ENCODE measurements at places on chromosomes 16 and 17. TPM values are rescaled to one million over a fixed set of nuclear protein-coding genes. Genes with fewer than 3 reads are reported as not detected.

- no peaks in the 10 kb centered on the region for H3K36me3 ChIP-seq
- H3K27ac ChIP-seq = no peak overlapping the region
- peaks cover 7% of the 10 kb centered on the region for H3K4me1 ChIP-seq
- H3K27me3 ChIP-seq = no peaks in the 10 kb centered on the region
These were observed 2.4 kb upstream of the PERCC1 start for GRCh38 chr16:1428511-1428910.

Gene FAAP100
- polyA plus RNA-seq = 18.7 TPM

Gene E4F1
- 20.4 TPM for polyA plus RNA-seq

GRCh38 chr16:81818568-81818896, 39.4 kb downstream of the PLCG2 start:
- H3K27me3 ChIP-seq = no peaks in the 10 kb centered on the region
- H3K4me1 ChIP-seq = no peaks in the 10 kb centered on the region
- no peak for DNase-seq
- peak overlapping the region; percentile 62 for H3K27ac ChIP-seq
- no peaks in the 10 kb centered on the region for H3K36me3 ChIP-seq

DNA sequence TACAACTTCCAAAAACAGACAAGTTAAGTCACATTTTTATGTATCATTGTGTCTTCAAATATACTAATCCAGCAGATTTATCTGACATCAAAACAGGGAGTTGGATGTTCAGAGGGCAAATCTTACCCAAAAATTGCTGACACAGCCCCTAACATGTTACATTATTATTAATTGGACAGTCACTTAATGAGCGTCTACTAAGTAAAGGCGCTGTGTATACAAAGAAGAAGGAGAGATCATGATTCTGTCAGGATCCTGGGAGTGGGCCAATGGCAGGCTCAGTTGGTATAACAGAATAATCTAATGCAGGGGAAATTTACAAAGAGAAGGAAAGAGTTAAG, 18.4 kb upstream of the CD300E start:
- H3K4me1 ChIP-seq = no peaks in the 10 kb centered on the region
- no peak overlapping the region for H3K4me3 ChIP-seq
- no peaks in the 10 kb centered on the region for H3K36me3 ChIP-seq

GRCh38 chr16:28984619-28985135, at the start of gene LAT:
TSS of gene LAT (plus strand) at chr16:28985052. CDS start at chr16:28985418, 366 bp downstream.
- peaks cover 90% of the 10 kb centered on the region for H3K36me3 ChIP-seq
- DNase-seq = no peak
- H3K4me1 ChIP-seq = no peaks in the 10 kb centered on the region
- peak within 1 kb of the TSS; percentile 61 for H3K4me3 ChIP-seq

DNA sequence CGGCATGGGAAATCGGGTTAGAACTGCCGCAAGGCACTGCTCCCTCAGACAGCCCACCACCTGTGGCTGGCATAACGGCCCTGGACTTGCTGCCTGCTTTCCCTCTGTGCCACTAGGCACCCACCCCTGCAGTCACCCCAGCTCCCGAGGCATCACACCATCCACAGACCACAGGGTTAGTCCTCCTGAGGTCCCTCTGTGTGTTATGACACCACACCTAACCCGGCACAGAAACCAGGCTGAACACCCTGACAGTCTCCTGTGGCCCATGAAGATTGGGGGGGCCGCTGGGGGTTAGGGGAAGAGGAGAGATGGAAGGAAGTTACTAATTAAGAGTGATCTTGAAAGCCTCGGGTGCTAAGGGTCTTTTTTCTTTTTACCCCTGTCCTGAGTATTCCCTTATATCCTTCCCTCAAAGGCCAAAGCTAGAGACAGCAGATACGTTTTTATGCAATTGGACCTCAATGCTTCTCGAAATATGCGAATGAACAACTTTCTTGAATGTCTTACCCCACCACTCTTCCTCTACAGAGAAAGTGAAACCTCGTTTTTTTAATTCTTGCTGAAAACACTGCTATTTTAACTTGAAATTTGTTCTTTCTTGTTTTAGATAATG, 7.0 kb downstream of the CYTH1 start:
- H3K4me1 ChIP-seq = peaks cover 21% of the 10 kb centered on the region
- H3K27ac ChIP-seq = peak overlapping the region; percentile 13
- no peaks in the 10 kb centered on the region for H3K36me3 ChIP-seq
- H3K4me3 ChIP-seq = peak overlapping the region; percentile 28

Gene CDRT15L2
- not detected for polyA plus RNA-seq
